Body of pancreas (tissue), 4 donors: ENCODE measurements at places on chromosomes 3 and 15. TPM values are rescaled to one million over a fixed set of nuclear protein-coding genes. Genes with fewer than 3 reads are reported as not detected.

The LHFPL4 gene
- total RNA-seq: 0.52 TPM

The CELF6 gene
- total RNA-seq: 4.2 TPM

The GASK1A gene
- 16.8 TPM for total RNA-seq

The HYAL1 gene
- 13.0 TPM for total RNA-seq

The TF gene
- 0.26 TPM for total RNA-seq

The MESP1 gene
- total RNA-seq: 4.3 TPM

The ZKSCAN7 gene
- total RNA-seq: 7.0 TPM

The CMTM6 gene
- 40.9 TPM for total RNA-seq

The PFKFB4 gene
- total RNA-seq: 8.9 TPM

The MYO5C gene
- 76.8 TPM for total RNA-seq

The NKIRAS1 gene
- total RNA-seq: 2.0 TPM
